Stimulated activated CD4-positive, alpha-beta T cell treated with anti-CD3 and anti-CD28 coated beads, Interleukin-15, amount 100 ng/mL, for 48 hours (primary cell): ENCODE measurements at places on chromosomes 4 and X.
A peak's percentile ranks its signal among the peaks of the same experiment; 100 is the strongest.

- DNase-seq: no peak
Measured at GRCh38 chrX:46681849-46682248, 77.1 kb downstream of the SLC9A7 start.

GRCh38 chr4:120418146-120418545 is 351.5 kb upstream of the MAD2L1 start:
- no peak for DNase-seq

- DNase-seq: no peak
Measured at GRCh38 chrX:125651426-125651825, 331.8 kb downstream of the TEX13C start.

DNA sequence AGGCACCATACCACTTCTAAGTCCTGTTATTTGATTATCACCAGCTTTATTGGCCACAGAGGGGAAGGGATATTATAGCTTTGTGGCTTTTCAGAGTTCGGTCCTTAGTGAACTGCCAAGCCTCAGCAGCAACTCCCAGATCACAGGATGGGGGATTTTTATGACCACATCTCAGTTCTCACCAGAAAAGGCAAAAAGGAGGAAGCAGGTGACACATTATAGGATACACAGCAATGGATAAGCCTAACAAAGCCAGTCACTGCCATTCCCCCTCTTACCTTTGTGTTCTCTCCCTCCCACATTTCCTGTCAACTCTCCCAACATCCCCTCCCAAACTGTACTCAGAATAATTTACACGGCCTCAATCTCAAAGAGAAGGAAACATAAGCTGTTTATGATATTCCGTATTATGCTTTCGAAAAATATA is 142.8 kb downstream of the MGST2 start:
- no peak for DNase-seq

- DNase-seq: no peak
Measured at GRCh38 chrX:42075032-42075431, 151.7 kb upstream of the CASK start.

DNA sequence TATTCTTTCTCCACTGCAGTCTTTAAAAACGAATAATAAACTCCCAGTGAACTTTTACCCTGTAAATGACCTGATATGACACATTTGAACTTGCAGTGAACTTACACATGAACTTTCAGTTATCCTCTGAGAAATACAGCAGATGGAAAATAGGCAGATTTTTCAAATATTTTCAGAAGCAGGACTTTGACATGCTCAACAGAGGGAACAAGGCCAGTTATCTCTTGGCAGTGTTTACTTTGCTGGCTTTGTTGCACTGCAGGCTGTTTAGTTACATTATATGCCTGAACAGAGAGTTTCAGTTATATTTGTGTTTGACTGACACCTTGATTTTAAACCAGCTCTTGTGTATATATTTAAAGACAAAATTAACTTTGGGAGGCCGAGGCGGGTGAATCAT is 47.6 kb upstream of the FGG start:
- DNase-seq: no peak

- no peak for DNase-seq
Measured at GRCh38 chr4:102402223-102402622, 56.9 kb upstream of the SLC39A8 start.

GRCh38 chr4:25993395-25994185 is 79.6 kb downstream of the SMIM20 start:
- DNase-seq: peak; percentile 25
